Progenitor cell of endocrine pancreas (in vitro differentiated cells): ENCODE measurements at places on chromosomes 2 and 18. TPM values are rescaled to one million over a fixed set of nuclear protein-coding genes. Genes with fewer than 3 reads are reported as not detected.

- DNase-seq, result no peak
Observed at GRCh38 chr2:131966256-131966655, 195.5 kb downstream of the ANKRD30BL start.

The ZNF892 gene
- total RNA-seq, result 18.0 and 18.4 TPM in 2 replicates

The DSG3 gene
- not detected in 2 replicates for total RNA-seq

GRCh38 chr18:6355789-6356589, 58.7 kb downstream of the L3MBTL4 start:
- no peak for DNase-seq

DNA sequence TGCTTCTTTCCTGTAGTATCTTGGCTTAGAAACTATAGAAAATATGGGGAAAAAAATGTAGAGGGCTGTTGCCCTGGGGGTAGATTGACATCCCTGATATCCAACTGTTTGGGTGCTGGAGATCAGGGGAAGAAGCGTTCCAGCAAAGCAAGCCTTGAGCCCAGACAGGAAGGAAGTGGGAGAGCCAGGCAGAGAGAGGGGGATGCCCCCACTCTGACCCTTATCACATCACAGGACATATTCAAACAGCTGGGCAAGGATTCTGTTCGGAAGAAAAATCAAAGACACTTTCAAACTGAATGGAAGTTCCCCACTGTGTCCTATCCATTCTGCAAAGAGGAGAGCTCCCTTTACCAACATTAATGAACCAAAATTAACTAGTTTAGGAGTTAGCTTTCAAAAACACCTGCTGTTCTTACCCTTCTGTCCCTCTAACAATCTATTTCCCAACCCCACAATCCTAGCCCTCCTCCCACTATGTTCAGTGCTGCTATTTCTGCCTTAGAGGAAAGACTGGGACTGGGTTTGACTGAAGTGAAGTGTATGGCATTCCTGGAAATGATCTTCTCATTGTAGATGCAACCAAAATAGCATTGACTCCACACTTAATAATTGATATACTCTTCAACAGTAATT, 16.9 kb upstream of the KCNG3 start:
- no peak for DNase-seq

DNA sequence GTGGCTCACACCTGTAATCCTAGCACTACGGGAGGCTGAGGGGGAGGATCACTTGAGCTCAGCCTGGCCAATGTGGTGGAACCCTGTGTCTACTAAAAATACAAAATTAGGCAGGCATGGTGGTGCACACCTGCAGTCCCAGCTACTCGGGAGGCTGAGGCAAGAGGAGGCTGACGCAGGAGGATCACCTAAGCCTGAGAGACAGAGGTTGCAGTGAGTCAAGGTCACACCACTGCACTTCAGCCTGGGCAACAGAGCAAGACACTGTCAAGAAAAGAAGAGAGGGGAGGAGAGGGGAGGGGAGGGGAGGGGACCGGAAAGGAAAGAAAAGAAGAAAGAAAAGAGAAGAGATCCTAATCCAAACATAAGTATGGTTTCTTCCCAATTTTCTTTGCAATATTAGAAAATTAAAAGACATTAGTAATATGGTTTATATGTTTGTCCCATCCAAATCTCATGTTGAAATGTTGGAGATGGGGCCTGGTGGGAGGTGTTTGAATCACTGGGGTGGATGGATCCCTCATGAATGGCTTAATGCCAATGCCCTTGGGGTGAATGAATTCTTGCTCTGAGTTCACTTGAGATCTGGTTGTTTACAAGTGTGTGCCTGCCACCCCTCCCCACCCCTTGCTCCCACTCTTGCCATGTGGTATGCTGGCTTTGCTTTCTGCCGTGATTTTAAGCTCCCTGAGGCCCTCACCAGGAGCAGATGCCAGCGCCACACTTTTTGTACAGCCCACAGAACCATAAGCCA, 50.7 kb downstream of the TRIP12 start:
- DNase-seq, result no peak

The HOXD4 gene
- not detected in 2 replicates for total RNA-seq

The LIMS4 gene
- 0.74 and 1.4 TPM in 2 replicates for total RNA-seq

DNA sequence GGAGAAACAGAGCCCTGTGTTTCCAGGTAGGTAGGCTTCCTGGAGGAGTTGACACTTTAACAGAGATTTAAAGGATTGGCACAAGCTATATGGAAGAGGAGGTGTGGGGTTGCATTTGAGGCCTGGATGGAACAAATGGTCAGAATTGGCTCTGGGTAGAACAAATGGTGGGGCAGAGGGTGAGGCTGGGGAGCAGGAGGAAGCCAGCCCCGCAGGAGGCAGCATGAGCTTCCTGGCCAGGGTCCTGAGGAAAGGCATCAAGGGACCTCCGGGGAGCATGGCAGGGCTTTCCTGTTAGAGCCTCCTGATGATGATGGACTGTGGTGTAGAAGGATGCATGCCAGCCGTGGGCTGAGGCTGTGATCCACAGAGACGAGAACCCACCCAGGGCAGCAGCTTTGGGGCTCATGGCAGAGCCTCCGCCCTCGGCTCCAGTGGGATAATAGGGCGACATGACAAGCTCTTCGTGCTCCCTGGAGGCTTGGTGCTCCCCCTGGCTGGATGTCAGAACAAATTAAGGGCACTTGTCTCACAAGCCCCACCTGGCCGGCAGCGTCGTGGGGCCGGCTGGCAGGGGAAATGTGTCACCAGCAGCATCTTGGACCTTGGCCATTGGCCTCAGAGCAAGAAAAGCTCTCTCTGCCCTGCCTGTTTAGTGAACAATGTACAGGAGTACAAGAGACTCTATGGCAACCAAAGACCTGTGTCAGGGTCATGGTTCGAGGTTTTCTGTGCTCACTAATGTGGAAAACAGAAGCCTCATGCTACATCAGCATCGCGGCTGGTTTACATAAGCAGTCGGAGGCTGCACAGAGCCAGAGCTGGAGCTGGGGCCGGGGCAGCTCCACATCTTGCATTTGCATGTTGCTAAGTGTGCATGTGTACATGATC, 153.5 kb downstream of the MYCN start:
- no peak for DNase-seq

DNA sequence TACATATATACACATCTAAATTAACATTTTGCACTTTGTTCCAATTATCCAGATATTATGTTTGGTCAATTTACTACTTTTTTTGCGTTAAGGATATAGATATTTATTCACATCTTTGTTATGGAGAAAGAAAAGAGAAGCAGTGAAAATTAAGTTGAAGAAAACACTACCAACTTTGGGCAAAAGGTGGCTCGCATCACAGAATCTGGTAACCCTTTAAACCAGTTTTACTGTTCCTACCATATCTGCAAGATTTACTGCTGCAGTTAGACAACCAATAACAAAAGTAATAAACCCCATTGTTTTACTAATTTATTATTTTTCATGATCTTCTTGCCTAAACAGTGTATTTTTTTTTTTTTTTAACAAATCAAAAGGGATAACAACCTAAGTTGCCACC, 53.6 kb downstream of the SMAD2 start:
- DNase-seq, result no peak

The TFPI gene
- total RNA-seq, result 17.5 and 23.5 TPM in 2 replicates

The MBP gene
- total RNA-seq, result 38.4 and 39.0 TPM in 2 replicates

The MAP3K19 gene
- not detected in 2 replicates for total RNA-seq

DNA sequence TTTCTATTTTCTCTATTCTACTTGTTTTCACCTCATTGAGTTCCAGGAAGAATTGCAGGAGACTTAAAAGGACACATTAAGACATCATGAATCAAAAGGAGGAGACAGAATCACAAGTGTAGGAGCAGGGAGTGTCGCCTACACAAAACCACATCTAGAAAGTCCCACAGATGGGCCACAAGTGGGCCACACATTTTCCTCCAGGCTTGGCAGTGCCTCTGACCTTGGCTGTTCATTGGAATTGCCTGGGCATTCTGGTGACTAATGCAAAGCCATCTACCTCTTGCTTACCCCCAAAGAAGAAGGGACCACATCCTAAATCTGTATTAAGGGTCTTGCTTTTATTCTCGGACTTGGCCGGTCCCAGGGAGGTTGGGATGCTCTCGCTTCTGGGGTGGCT, 103.6 kb downstream of the KLHL29 start:
- no peak for DNase-seq

GRCh38 chr2:47386551-47386950, 16.4 kb upstream of the MSH2 start:
- DNase-seq, result no peak

DNA sequence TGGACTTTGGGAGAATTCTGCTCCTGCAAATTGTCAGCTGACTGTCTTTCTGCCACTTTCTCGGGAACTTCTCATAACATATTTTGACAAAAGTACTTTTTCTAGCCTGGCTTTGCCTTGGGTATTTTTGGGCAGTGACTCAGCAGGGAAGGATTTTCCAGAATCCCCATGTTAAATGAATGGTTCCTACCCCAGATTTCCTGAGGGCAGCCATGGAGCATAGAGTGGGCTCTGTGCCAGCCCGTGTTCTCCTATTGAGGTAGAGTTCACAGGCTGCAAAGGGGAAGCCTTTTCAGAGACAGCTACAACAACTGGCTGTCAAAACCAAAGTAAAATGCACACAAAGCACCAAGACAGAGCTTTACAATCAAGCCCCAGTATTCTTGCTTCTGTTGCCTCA, 59.8 kb downstream of the BMP10 start:
- DNase-seq, result no peak

The CRYBA2 gene
- total RNA-seq, result 24.4 and 30.1 TPM in 2 replicates

- no peak for DNase-seq
Observed at GRCh38 chr2:6927186-6927585, 10.0 kb downstream of the RNF144A start.

GRCh38 chr18:24322584-24323136, 75.0 kb downstream of the OSBPL1A start:
- DNase-seq, result no peak

- no peak for DNase-seq
Observed at GRCh38 chr2:217167531-217167930, 307.7 kb upstream of the TNP1 start.

The L3MBTL4 gene
- 8.0 and 11.5 TPM in 2 replicates for total RNA-seq

The DSC1 gene
- total RNA-seq, result not detected in 2 replicates

The WBP1 gene
- 127 and 140 TPM in 2 replicates for total RNA-seq

- DNase-seq, result no peak
Observed at GRCh38 chr18:5455674-5456073, 88.1 kb downstream of the EPB41L3 start.

- no peak for DNase-seq
Observed at GRCh38 chr2:96866586-96866985, 3.3 kb downstream of the SEMA4C start.

DNA sequence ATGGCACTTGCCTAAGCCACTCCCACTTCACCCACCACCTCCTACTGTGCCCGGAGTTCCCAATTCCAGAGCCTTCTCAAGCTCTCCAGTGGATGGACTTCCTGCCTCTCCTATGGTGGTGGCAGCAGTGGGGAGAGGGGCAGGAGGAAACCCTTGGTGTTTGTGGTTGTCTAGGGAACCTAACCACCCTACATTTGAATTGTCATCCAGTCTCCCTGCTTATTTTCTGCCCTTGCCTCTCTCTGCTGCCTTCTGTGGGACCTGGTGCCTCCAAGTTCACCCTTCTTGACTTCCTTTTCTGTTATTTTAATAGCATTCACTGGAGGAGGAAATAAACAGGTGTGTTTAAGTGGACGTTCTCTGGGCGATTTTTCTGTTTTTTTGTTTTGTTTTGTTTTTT, 50.0 kb upstream of the HPCAL1 start:
- DNase-seq, result no peak

- DNase-seq, result no peak
Observed at GRCh38 chr18:44771956-44772917, 91.5 kb downstream of the SETBP1 start.

GRCh38 chr2:204849892-204850291, 304.6 kb downstream of the PARD3B start:
- no peak for DNase-seq

The TXNDC2 gene
- not detected in 2 replicates for total RNA-seq

- DNase-seq, result no peak
Observed at GRCh38 chr2:236959036-236959435, 126.7 kb upstream of the COPS8 start.

- DNase-seq, result peak; percentile 29
Observed at GRCh38 chr2:197804758-197805714, 643 bp downstream of the PLCL1 start.

DNA sequence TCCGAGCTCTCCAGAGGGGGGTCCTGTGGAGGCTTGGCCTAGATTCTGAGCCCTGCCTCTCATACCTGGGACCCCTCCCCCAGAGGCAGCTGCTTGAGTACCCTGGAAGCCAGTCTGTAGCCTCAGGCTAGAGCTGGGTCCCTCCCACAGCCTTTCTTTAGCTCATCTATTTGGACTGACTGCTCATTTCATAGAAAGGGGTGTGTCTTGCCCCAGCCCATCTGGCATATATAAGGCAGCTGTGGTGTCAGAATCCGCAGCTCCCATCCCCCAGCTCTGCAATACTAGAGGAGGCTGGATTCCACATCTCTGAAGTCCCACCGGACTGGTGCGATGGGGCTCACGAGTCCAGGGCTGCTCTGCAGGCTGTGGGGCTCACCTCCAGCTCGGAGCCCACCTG, 26.1 kb downstream of the MPHOSPH10 start:
- DNase-seq, result no peak

The KIAA2012 gene
- total RNA-seq, result not detected in 2 replicates

DNA sequence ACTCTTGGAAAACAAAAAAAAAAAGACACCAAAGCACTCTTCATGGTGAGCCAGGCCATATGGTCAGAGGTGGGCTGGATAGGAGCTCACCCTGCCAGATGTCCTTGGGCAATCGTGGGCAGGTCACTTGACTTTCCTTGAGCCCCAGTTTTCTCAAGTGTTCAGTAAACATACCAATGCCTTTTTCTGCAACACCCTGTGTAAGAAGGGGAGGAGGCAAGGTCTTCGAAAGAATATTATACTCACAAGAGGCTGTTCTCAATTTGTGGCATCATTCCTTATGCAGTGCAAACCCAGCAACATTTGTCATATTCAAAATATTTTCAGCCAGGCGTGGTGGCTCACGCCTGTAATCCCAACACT, 22.9 kb upstream of the TMEM87B start:
- DNase-seq, result no peak

GRCh38 chr2:64404002-64404731, 49.8 kb upstream of the LGALSL start:
- DNase-seq, result peak; percentile 22

The CCDC148 gene
- total RNA-seq, result 3.9 and 4.6 TPM in 2 replicates

The COPS8 gene
- 46.4 and 48.2 TPM in 2 replicates for total RNA-seq

The GALNT14 gene
- total RNA-seq, result 0.91 and 1.2 TPM in 2 replicates
